ENCODE measurements at places on chromosomes 2 and 18. TPM values are rescaled to one million over a fixed set of nuclear protein-coding genes. Genes with fewer than 3 reads are reported as not detected.

OSGEPL1 gene
- total RNA-seq, result 5.5 TPM

COL3A1 gene
- total RNA-seq, result 6,874 TPM

SERPINB11 gene
- total RNA-seq, result not detected

PSMA8 gene
- not detected for total RNA-seq

NOSTRIN gene
- total RNA-seq, result 5.5 TPM

C2orf15 gene
- total RNA-seq, result 0.79 TPM

OSR1 gene
- total RNA-seq, result 114 TPM

TMEM163 gene
- total RNA-seq, result not detected

ARHGAP28 gene
- 3.1 TPM for total RNA-seq

ITGB1BP1 gene
- 61.1 TPM for total RNA-seq

IL1B gene
- 0.11 TPM for total RNA-seq

CPS1 gene
- 24.3 TPM for total RNA-seq

ASXL3 gene
- 0.11 TPM for total RNA-seq

KIAA2012 gene
- total RNA-seq, result under 0.01 TPM

CCDC148 gene
- not detected for total RNA-seq

ACVR2A gene
- total RNA-seq, result 41.2 TPM

ADD2 gene
- total RNA-seq, result not detected

SERPINB12 gene
- not detected for total RNA-seq

CDK15 gene
- 8.5 TPM for total RNA-seq

PTPRN gene
- total RNA-seq, result 0.11 TPM

TMEFF2 gene
- total RNA-seq, result not detected

IHH gene
- not detected for total RNA-seq

EIF2B4 gene
- 34.1 TPM for total RNA-seq

ATOH8 gene
- total RNA-seq, result 0.39 TPM

CRYBA2 gene
- total RNA-seq, result not detected

ELOA2 gene
- total RNA-seq, result not detected

FTCDNL1 gene
- total RNA-seq, result 0.79 TPM

KHK gene
- total RNA-seq, result not detected

PSTPIP2 gene
- total RNA-seq, result 9.2 TPM

All from placental epithelial cell (primary cell).